Trophoblast cell (in vitro differentiated cells and primary cell): ENCODE measurements at places on chromosomes 12 and 14.
A peak's percentile ranks its signal among the peaks of the same experiment; 100 is the strongest.

GRCh38 chr12:124445121-124445718 is 122.2 kb downstream of the NCOR2 start:
- no peak overlapping the region for H3K4me3 ChIP-seq
- H3K27ac ChIP-seq = no peak overlapping the region
- DNase-seq = no peak

DNA sequence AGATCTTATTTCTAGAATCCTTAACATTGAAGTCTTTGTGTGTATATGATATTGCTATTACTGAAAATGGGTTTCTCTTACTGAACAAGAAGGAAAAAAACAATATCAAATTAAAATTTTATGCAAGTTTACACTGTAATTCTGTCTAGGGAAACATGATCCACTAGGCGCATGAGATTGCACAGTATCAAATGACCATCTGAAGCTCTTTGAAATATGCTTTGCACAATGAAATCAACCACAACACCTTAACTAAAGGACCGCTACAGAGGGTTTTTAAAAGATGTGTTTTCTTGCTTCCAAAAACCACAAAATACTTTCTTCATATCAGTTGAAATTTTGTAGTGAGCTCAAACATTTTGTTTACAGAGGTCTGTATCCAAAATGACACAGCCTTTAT is 15.1 kb upstream of the KERA start:
- DNase-seq = no peak
- H3K36me3 ChIP-seq = no peaks in the 10 kb centered on the region
- no peak overlapping the region for H3K4me3 ChIP-seq
- peaks cover 3% of the 10 kb centered on the region for H3K4me1 ChIP-seq
- no peak overlapping the region for H3K27ac ChIP-seq

GRCh38 chr12:52013626-52014310 is 7.0 kb downstream of the TAMALIN start:
- DNase-seq = no peak
- no peaks in the 10 kb centered on the region for H3K36me3 ChIP-seq
- H3K4me3 ChIP-seq = no peak overlapping the region
- no peaks in the 10 kb centered on the region for H3K27me3 ChIP-seq
- H3K27ac ChIP-seq = peak overlapping the region; percentile 9

- peak; percentile 25 for DNase-seq
- no peak overlapping the region for H3K4me3 ChIP-seq
- H3K27me3 ChIP-seq = no peaks in the 10 kb centered on the region
- no peaks in the 10 kb centered on the region for H3K36me3 ChIP-seq
- no peak overlapping the region for H3K27ac ChIP-seq
Observed at GRCh38 chr14:53167602-53168328, 14.6 kb upstream of the DDHD1 start.

GRCh38 chr14:89445273-89445973 is 28.4 kb upstream of the FOXN3 start:
- H3K36me3 ChIP-seq = no peaks in the 10 kb centered on the region
- no peak overlapping the region for H3K27ac ChIP-seq
- H3K4me3 ChIP-seq = no peak overlapping the region

- peak overlapping the region; percentile 93 for H3K27ac ChIP-seq
- H3K4me3 ChIP-seq = peak overlapping the region; percentile 69
- no peak for DNase-seq
- peaks cover 57% of the 10 kb centered on the region for H3K36me3 ChIP-seq
Observed at GRCh38 chr12:6533653-6533922, 729 bp upstream of the GAPDH start.

- no peaks in the 10 kb centered on the region for H3K4me1 ChIP-seq
- no peak for DNase-seq
- H3K4me3 ChIP-seq = no peak overlapping the region
- no peak overlapping the region for H3K27ac ChIP-seq
Observed at GRCh38 chr14:84961637-84962036, 568.3 kb upstream of the FLRT2 start.

DNA sequence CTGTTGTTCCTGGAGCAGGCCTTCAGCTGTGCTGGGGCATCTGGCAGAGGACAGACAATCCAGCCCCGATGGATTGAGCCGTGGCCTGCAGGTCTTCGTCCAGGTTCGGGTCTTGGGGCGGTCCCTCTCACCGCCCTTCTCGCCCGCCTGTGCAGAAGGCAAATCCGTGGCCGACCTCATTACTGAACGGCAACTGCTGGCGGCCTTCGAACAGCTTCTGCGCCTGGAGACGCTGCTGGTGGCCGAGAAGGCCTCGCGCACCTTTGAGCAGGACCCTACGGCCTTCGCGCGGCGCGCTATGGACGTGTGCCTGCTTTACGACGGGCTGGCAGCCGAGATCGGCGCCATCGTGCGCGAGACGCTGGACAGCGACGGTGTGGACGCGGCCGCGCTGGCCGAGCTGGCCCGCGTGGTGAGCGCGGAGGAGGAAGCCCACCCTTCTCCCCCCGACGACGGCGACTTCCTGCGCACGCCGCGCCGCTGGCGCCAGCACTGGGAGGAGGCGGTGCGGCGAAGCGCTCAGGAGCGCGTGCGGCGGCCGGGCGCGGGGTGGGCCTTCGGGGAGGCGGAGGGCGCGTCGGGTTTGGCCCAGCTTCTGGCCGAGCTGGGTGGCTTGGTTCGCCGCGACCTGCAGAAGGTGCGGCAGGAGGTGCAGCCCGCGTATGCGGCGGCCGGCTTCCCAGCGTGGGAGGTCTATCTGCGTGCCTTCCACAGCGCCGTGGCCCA is 7.6 kb downstream of the EXOC3L4 start:
- no peaks in the 10 kb centered on the region for H3K36me3 ChIP-seq
- H3K27ac ChIP-seq = no peak overlapping the region
- H3K4me3 ChIP-seq = no peak overlapping the region
- no peak for DNase-seq
